AG10803 (cell line): ENCODE measurements at places on chromosomes 13 and 19.
A peak's percentile ranks its signal among the peaks of the same experiment; 100 is the strongest.

- DNase-seq, result peak; percentile 50
Observed at GRCh38 chr13:74287724-74288169, 153.5 kb upstream of the KLF12 start.

DNA sequence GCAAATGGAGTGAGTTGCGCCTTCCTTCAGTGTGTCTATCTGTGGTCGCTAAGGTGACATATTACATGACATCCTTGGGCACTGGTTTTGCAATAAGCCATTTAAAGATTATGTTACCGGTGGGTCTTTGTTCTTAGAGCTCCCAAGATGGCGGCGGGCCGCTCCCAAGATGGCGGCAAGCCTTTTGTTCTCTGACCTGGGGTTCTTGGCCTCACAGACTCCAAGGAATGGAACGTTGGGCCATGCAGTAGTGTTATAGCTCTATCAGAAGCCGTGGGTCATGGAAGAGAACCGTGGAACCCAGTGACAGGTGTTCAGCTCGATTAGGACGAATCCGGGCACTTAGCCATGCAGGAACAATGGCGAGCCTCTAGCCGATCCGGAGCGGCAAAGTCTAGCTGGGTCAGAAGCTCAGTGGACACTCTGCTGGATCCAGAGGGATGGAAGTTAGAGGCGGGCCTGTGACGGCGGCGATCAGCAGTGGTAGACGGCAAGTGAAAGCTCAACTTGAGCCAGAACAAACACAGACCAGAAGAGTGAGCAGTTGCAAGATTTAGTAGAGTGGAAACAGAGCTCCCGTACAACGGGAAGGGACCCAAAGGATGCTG, 188.6 kb downstream of the TEX29 start:
- no peak for DNase-seq

DNA sequence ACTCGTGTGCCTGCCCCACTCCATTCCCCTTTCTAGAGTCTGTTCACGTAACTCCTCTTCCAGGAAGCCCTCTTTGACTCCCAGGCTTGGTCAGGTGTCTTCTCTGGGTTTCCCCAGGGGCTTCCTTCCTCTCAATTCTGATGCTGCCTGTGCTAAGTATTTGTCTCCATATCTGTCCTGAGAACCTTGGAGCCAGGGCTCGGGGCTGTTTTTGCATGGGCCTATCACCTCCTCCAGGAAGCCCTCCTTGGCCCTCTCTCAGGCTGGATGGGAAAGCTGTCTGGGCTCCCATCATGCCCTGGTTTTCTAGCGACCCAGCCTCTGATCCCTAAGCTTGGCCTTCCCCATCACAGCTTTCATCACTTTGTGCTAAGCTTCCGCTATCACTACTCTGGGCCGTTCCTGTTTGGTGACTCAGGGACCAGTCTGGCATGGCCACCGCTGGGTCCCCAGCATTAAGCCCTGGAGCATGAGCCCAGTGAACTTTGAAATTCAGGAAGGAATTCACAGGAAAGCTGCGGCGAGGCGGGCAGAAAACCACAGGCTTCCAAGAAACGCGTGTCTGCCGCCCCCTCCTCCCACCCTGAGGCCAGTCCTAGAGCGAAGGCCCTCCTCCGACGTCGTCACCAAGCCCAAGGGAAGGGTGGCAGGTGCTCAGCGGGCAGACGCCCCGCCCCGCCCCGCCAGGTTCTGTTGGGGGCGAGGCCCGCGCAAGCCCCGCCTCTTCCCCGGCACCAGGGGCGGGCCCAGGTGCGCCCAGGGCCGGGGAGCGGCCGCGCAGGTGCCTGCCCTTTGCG, 486 bp upstream of the SPINT2 start:
- DNase-seq, result peak; percentile 81

- no peak for DNase-seq
Observed at GRCh38 chr13:99507054-99507453, 5.8 kb downstream of the TM9SF2 start.

- no peak for DNase-seq
Observed at GRCh38 chr13:98801626-98802418, 49.4 kb upstream of the SLC15A1 start.

- peak; percentile 55 for DNase-seq
Observed at GRCh38 chr13:109148243-109148642, 518.8 kb downstream of the MYO16 start.

DNA sequence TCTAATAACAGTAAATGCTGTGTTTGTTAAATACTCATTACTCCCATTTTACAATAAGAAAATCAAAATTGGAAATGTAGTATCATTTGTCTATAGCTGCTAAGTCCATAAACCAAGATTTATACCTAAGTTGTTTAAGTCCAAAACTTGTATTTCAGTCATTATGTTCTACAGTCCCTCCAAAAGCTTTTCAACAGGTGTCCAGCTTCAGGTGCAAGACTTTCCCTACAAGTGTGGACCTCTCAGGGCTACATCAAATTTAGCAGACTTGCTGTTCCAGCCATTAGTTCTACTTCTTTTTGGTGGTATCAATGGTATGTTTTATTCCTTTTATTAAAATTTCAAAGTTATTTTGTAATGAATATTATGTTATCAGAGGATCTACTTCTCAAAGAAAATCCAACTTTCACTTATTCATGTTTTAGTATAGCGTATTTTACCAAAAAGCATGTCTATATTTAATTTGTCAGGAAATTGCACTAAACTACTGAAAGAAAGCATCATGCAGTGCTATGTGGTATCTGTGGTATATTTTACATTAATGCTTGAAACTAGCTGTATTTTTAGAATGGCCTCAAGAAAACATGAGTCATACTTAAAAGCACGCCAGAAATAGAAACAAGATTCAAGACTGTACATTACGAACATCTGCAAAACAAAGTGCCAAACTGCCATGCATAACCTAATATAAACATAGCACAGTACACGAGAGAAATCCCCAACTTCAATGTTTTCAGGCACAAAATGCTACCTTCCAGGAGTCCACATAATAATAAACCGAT, 44.5 kb downstream of the VWA8 start:
- peak; percentile 80 for DNase-seq

- DNase-seq, result no peak
Observed at GRCh38 chr13:81051873-81052272, 710.9 kb upstream of the SPRY2 start.

- no peak for DNase-seq
Observed at GRCh38 chr13:103803349-103803748, 737.1 kb upstream of the SLC10A2 start.

DNA sequence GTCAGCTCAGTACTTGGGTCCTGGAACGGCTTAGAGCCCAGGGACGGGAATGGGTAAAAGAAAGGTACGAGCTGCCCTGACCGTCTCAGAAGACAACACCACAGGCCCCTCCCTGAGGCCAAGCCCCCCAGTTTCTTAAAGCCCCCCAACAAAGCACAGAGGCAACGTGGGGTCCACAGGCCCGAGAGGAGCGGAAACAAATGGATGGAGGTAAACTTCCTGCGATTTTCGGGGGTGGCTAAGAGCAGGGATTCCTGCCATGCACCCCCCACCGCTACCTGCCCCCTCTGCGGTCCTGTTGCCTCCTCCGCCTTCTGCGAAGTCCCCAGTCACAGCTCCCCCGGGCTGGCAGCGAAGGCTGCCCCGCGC, 48.2 kb downstream of the PTPRS start:
- DNase-seq, result no peak

DNA sequence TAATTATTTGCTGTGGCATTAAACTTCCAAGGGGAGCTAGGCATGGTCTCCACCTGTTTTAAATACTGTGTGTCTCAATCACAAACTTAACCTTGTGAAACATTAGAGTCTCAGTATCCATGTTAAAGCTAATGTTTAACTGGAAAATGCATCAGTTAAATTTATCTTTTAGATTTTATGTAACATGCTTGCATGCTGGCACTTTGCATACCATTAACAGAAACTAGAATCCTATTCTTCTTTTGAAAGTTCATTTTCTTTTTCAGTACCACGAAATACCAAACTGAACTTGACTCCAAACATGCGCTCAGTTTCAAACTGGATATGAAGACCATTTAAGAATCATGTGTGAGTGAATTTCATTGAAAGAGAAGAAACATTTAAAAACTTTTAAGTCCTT, 328.9 kb upstream of the SLC10A2 start:
- DNase-seq, result no peak

DNA sequence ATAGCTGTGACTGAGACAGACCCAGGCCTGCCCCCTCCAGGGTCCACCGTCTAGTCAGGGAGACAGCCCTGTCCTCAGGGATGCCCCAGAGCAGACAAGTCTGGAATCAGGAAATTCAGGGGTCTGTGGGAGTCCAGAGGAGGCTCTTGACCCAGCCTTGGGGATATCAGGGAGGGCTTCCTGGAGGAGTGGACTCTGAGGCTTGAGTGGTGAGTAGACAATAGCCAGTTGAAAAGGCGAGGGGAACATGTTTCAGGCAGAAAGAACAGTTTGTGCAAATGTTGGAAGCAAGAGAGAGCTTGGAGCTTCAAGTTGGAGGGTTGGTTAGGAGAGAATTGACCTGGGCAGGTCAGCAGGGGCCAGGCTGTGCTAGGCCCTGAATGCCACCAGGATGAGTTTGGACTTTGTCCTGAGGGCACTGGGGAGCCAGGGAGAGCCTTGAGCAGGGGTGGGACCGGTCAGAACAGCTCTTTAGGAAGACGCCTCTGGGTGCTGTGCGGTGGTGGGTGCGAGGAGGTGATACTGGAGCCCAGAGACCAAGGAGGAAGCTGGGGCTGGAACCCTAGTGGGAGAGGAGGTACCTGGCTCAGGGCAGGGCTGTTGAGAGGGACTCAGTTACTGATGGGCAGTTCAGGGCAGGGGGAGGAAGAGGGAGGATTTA, 2.7 kb downstream of the CCDC9 start:
- no peak for DNase-seq

GRCh38 chr19:743168-743687, 7.7 kb upstream of the MISP start:
- DNase-seq, result no peak

DNA sequence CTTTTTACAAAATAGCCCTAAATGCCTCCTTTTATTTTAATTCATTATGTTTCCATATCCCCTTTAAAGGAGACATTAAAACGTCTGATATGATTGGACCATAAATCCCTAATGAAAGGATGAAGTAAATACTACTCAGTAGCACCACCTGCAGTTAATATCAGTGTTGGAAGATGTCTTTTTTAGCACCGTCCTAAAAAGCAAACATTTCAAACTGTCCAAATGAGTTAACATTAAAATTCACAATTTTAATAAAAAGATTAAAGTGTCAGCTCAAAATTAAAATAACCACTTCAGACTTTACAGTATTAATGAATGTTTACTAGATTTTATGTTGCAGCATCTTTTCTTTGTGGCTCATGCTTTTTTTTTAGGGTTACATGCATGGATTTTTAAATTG, 12.3 kb downstream of the ZNF507 start:
- no peak for DNase-seq

DNA sequence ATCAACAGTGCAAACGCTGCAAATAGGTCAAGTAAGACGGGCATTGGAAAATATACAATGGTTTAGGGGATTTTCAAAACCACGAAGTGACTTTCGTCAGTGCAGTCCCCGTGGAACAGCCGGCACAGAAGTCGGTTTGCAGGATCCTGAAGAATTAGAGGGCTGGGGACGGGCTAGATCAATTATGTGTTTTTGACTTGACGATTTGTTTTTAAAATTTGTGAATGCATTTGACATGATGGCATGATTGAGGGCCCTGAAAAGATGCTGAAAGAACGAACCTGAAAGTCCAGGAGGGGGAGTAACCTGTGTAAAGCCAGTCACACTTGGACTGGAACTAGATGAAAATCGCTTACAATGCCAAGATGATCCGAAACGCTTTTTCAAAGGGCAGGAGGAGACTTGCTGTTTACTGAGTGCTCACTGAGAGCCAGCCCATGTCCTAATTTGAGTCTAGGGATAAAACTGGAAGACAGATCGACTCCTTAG, 8.9 kb upstream of the DGKH start:
- no peak for DNase-seq

GRCh38 chr19:19420570-19421298, 15.3 kb downstream of the GATAD2A start:
- DNase-seq, result peak; percentile 43

DNA sequence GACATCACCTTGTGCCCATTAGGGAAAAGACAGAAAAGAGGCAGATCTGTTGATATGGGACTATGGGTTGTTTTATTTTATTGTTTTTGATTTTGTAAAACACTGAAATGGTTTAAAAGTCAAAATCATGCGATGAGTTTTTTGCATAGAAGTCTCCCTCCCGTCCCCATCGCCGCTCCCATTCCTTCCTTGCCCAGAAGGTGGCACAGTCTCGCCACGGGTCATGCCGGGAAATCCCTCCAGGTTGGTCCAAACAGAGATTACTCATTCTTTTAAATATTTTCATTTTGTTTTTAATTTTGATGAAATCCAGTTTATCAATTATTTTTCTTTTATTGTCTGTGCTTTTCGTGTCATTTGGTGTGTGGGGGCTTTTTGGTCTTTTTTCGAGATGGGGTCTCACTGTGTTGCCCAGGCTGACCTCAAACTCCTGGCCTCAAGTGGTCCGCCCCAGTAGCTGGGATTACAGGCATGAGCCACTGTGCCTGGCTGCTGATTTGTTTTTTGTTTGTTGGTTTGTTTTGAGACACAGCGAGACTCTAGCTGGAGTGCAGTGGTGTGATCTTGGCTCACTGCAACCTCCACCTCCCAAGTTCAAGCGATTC, 9.2 kb downstream of the PGPEP1 start:
- DNase-seq, result peak; percentile 53

- DNase-seq, result no peak
Observed at GRCh38 chr13:19155321-19155861, 26.2 kb downstream of the TUBA3C start.

DNA sequence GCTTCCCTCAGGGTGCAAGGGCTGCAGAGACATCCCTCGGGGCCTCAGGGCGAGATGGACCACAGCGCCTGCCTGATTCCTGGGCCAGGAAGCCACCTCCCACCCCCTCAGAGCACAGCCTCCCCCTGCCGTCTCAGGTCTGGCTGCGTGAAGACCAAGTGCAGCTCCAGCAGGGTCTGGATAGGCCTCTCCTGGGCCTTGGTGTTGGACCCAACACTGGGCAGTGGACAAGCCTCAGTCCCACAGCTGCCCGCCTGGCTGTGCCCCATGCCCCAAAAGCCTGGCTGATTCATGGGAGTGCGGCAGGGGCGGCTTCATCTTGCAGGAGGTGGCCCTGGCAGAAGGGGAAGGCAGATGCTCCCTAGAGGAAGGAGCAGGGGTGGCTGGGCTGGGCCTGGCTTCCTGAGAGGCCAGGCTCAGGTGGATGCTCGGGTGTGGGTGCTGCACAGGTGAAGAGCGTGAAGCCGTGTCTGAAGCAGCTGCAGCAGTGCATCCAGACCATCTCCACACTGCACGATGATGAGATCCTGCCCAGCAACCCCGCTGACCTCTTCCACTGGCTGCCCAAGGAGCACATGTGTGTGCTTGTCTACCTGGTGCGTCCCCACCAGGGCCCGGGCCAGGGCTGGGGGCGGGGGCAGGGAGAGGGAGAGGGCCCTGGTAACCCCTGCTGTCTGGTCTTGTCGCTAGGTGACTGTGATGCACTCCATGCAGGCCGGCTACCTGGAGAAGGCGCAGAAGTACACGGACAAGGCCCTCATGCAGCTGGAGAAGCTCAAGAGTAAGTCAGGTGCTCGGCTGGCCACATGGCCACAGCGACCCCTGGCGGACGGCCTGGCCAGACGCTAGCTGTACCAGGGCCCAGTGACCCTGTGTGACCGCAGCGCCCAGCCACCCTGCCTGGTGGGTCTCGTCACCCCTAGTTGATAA, 21.7 kb downstream of the MAU2 start:
- peak; percentile 48 for DNase-seq

GRCh38 chr19:4911786-4912672, 2.7 kb downstream of the UHRF1 start:
- peak; percentile 100 for DNase-seq

GRCh38 chr13:99507551-99507950, 6.3 kb downstream of the TM9SF2 start:
- DNase-seq, result no peak

- peak; percentile 32 for DNase-seq
Observed at GRCh38 chr13:32905864-32906180, 110.4 kb upstream of the KL start.

- DNase-seq, result peak; percentile 70
Observed at GRCh38 chr13:43368003-43368402, 344.6 kb downstream of the DNAJC15 start.
